ENCODE measurements at places on chromosomes 5 and 9.

GRCh38 chr9:102974530-102974929, 20.6 kb upstream of the CYLC2 start:
- peak; percentile 4 for DNase-seq

- DNase-seq = peak; percentile 83
Observed at GRCh38 chr5:129631961-129632360, 115.9 kb upstream of the MINAR2 start.

DNA sequence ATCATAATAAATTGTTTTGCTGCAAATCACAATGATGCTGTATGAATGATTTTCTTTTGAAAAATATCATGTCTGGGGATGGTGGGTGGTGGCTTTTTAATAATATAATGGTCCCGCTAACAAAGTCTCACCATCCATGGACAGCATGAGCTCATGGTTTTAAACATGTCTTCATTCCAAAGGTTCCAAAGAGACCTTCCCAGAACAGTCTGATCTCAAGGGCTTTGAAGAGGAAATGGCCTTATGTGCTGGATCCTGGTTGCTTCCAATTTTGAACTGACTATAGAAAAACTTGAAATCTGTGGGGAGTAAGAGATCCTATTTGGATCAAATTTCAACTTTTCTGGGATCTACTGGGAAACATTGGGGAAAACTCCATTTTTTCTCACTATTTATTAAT, 121.8 kb downstream of the ADAMTS12 start:
- DNase-seq = no peak

DNA sequence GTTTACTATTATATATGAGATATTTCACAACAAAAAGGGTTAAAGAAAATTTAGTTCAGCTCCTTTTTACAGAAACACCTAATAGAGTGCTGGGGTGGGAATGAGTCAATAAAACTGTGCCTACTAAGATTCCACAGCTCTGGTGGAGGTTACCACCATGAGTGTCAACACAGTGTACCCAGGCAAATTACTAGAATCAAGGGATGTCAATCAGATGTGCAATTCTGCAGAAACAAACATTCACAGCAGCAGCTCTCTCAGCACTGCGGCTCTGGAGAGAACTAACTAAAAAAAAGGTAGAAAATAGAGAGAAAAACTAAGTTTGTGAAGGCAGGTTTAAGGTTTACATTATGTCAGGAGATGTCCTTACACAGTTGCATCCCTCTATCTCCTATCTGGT, 1313.0 kb downstream of the MAT2B start:
- no peak for DNase-seq

DNA sequence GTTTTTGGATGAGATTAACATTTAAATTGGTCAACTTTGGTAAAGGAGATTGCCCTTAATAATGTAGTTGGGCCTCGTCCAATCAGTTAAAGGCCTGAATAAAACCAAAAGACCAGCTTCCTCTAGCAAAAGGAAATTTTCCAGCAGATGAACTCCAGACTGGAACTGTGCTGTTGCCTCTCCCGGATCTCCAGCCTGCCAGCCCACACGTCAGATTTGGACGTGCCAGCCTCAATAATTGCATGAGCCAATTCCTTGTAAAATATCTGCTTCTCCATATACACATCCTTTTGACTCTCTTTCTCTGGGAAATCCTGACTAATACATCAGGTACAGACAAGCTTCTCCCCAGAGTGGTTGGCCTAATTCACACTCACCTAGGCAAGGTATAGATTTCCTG, 175.8 kb upstream of the ADCY2 start:
- DNase-seq = no peak

DNA sequence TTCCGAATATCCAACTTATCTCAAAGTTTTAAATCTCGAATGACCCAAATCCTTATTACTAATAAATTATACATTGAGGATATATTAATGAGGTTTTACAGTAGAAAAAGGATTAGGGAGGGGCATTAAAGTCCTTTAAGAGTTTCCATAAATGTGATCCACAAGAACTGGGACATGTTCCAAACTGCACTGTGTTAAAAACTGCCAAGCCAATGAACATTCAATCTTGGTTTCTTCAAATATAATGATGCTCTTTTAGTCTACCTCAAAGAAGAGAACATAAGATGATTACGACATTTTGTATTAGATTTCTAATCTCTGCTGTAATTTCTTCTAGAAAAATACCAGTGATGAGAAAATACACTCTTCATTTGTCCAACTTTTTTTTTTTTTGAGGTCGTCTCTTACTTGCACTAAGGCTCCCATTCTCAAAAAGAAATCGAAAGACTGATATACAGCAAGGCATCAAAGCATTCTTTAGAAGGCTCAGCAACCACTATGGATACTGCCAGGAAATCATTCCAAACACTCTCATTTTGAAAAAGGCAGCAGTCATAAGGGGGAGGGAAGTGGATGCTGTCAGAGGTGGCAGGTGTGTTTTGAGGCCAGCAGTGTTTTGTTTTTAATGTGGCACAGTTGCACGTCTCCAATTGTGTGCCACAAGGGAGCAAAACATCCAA, 1.7 kb downstream of the PTAR1 start:
- peak; percentile 38 for DNase-seq

DNA sequence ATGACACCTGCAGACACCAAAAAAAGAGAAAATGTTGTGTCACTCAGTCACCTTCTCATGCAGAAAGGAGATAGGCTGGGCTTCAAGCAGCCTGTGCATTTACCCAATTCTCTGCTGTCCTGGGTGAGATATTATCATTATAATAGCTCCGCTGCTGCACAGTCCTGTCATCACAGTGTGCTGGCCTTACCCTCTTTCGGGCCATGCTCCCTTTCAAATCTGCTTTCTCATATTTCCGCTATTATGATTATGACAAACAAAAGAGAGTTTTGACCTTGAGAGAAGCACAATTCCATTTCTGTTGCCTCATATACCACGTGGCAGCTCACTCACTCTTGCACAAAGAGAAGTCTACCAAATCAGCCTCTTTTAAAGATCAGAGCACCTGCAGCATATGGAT, 1350.1 kb upstream of the ACO1 start:
- DNase-seq = no peak

GRCh38 chr9:74036549-74037231, 460.4 kb upstream of the RORB start:
- peak; percentile 86 for DNase-seq

DNA sequence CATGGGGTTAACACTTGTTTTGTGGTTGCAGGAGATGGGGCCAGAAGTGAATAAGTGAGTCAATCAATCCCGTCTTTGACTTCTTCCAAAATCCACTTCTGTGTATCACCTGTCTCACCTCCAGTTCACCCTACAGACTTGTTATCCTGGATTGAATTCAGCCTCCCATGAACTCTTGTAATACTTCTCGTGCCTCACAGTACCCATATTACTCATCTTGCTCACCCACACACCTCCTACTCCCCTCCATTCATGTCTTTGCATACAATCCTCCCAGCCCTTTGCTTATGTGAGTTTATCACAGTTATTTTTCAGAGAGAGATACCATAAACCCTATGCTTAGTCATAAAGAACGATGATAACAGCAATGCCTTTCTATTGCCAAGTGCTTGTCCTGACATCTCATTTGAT, 52.9 kb upstream of the PAPPA start:
- peak; percentile 86 for DNase-seq

DNA sequence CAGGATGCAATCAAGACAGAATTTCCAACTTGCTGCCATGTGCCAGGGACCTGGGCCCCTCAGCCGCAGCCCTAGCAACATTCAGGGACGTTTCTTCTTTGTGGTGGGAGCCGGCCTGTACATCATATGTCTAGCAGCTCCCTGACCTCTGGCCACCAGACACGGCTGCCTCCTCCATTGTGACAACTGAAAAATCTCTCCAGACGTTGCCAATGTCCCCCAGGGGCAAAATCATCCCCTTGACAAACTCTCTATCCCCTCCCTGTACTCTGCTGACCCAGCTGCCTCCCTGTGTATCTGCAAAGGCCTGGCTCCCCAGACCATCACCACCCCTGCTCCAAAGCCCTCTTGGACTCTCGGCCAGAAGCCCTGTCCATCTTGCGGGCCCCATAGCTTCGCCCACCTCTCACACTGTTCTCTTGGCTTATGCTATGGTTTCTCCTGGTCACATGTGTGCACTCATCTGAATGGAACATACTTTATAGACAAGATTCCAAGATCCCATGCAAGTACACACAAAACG, 40.8 kb downstream of the BICD2 start:
- DNase-seq = no peak

DNA sequence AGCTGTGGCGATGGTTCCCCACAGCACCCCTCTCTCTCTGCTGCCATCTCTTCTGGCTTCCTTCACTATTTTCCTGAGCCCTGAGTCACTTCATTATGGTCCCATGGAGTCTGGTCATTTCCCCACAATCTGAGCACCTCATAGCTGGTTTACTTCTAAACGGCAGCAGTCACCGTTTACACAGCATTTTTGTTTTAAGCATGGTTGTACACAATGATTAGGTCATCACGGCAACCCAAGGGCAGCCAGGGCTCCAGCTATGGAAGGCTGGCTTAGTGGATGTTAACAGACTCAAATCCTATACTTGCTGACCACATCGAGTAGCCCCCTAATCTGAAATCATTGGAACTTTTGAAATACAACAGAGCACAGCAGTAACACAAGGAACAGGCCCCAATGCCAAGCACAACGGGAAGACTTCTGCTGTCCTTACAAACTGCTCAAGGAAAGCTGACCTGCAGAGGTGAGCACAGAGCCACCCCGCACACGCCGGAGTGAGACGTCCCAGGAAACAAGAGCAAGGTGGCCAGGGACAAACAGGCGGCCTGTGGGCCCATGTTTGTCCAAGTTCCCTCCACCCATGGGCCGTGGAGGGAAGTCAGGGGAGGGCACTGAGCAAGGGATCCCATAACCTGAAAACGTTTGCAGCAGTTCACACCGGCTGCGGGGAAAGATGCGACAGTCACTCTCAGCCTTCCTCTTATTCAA, 22.9 kb downstream of the CAMSAP1 start:
- peak; percentile 45 for DNase-seq

DNA sequence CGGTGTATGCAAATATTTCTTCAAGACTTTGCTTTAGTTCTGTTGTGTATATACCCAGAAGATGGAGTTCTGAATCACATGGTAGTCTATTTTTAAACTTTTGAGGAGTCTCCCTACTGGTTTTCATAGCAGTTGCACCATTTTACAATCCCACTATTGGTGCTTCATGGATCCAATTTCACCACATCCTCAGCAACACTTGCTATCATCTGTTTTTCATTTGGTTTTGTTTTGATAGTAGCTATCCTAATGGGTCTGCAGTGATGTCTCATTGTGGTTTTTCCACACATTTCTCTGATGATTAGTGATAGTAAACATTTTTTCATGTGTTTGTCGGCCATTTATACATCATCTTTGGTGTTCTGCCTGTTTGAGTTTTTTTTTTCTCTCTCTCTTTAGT, 1339.3 kb downstream of the EFNA5 start:
- DNase-seq = peak; percentile 97

- no peak for DNase-seq
Observed at GRCh38 chr5:88657136-88657535, 225.8 kb downstream of the MEF2C start.

GRCh38 chr5:8827696-8828095, 718.2 kb downstream of the SEMA5A start:
- peak; percentile 72 for DNase-seq

- DNase-seq = no peak
Observed at GRCh38 chr9:75002422-75003023, 25.6 kb downstream of the CARNMT1 start.

DNA sequence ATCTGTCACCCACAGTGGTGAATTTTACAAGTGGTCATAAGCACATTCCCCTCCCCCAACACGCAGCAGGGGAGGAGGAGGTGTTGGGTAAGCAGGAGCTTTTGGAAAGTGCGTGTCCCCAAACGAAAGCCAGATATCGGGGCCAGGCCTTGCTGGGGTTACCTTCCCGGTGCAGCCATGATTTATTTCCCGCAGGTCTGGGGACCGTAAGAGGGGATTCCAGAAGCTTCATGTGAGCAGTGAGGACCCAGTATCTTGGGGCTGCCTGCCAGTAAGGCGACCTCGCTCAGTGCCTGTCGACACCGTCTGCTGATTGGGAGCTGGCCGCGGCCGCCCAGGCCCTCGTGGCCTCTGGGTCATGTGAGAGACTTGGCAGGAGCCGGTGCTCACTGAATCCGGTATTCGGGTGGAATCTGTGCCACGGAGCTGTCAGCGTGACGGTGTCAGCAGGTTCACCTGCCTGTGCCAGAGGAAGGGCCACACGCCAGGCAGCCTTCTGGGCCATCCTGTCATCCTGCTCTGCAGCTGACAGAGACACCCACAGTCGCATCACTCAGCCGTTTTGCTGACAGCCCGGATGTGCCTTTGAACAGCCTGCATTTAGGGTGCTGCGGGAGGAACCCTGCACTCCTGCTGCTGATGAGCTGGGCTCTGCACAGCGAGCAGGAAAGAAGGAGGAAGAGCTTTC, 37.3 kb downstream of the SEC61B start:
- peak; percentile 35 for DNase-seq

DNA sequence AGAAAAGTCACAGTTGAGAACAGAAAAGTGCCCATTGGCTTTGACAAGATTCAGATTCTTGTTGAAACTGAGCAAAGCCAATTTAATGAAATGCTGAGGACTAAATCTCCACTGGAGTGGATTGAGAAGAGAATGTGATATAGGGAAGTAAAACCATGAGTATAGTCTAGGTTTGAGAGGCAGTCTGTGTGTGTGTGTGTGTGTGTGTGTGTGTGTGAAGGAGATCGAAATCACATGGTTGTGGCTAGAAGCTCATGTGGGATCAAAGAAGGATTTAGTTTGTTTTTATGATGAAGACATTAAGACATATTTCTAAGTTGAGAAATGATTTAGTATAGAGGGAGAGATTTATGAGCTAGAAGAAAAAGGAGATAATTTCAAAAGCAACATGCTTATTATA, 275.7 kb upstream of the DAB2 start:
- no peak for DNase-seq

DNA sequence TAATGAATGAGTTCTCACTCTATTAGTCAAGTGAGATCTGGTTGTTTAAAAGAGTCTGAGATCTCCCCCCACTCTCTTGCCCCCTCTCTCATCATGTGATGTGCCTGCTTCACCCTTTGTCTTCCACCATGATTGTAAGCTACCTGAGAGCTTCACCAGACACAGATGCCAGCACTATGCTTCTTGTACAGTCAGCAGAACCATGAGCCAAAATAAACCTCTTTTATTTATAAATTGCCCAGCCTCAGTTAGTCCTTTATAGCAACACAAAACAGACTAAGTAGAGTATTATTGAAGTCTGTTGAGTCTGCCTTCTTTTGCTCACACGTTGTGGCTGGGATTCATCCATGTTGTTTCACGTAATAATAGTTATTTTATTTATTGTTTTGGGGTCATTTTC, 14.3 kb downstream of the CYSTM1 start:
- DNase-seq = no peak

DNA sequence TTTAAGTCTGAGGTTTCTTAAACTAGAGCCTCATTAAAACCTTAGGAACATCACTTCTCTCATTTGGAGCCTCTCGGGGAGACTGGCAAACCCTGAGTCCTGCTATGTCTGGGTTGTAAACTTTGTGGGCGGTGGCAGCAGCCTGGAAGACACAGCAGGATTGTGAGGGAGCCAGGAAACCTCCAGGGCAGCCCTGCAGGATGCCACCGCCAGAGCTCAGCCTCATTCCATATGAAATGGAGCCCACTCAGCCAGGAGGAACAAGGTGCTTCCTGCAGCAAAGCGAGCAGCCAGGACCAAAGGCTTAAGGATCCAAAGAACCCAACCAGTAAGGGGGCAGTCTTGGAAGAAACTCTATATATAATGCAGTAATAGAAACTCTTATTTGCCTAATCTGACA, 37.9 kb upstream of the IDNK start:
- no peak for DNase-seq
